MG63 (cell line): ENCODE measurements at places on chromosomes 2 and 18. TPM values are rescaled to one million over a fixed set of nuclear protein-coding genes. Genes with fewer than 3 reads are reported as not detected.
A peak's percentile ranks its signal among the peaks of the same experiment; 100 is the strongest.

Gene CCDC85A
- total RNA-seq = 0.89 TPM in 1 of 2 replicates, not detected in the other

DNA sequence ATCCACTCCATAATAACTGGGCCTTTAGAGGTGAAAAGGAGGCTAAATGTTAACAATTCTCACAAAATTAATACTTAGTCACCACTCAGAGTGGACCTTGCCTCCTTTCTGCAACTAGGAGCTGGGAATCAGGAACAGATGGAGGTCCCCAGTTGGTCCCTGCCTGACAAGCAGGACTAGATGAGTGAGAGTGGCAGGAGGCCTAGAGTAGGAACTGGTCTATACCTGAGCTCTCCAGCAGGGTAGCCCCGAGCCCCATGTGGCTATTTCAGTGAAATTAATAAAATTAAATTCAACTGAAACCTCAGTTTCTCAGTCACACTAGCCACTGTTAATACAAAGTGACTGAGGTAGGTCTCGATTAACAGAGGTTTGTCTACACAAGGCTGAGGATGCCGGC lies 150.5 kb downstream of the MYO5B start:
- DNase-seq = no peak

Gene REG3A
- total RNA-seq = not detected in 2 replicates

- no peak for DNase-seq
These were observed 54.0 kb upstream of the CWC22 start for GRCh38 chr2:180061085-180061484.

Gene PTPRN
- total RNA-seq = not detected in 2 replicates

DNA sequence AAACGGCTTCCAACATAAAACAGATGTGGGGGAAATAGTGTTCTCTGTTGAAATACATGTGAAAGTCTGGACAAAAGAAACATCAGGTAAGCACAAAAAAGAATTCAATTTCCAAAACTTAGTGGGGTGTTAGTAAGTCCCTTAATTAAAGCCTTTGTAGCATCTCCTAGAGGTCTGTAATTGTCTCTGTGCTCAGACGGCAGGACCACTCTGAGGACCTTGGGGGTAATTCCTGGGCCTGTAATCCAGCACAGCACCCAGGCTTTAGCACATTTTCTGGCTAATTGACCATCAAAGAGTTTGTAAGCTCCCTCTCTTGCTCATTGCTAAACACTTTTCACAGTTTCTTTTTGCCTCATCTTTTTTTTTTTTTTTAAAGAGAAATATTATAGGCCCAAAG lies 80.3 kb downstream of the FARSB start:
- DNase-seq = no peak

GRCh38 chr2:84906108-84906899 lies 848 bp downstream of the TMSB10 start:
- DNase-seq = peak; percentile 50

Gene SERPINB10
- total RNA-seq = not detected in 2 replicates

Gene CRYBA2
- not detected in 2 replicates for total RNA-seq
